Activated CD8-positive, alpha-beta memory T cell treated with anti-CD3 and anti-CD28 coated beads for 1 hour (primary cell): ENCODE measurements at places on chromosomes 6 and 20.

DNA sequence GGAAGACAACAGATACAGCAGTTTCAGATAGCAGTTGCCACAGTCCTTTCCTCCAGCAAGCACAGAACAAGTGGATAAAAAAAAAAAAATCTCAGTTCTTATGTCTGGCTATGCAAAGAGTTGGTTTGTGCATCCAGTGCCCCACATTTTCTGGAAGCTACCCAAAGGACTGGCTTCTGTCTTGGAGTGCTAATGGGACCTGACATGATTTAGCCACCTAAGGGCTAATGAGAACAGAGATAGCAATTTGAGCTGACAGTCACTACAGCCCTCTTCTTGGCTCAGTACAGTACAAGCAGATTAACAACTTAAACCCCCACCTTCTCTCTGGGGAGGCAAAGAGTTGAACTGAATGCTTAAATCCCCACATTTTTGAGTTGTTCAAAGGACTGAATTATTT, 976.8 kb downstream of the TBC1D32 start:
- DNase-seq: no peak

- DNase-seq: no peak
Observed at GRCh38 chr6:142953373-142954273, 8.6 kb upstream of the HIVEP2 start.

GRCh38 chr20:17661121-17661744, 20.8 kb downstream of the RRBP1 start:
- DNase-seq: no peak

DNA sequence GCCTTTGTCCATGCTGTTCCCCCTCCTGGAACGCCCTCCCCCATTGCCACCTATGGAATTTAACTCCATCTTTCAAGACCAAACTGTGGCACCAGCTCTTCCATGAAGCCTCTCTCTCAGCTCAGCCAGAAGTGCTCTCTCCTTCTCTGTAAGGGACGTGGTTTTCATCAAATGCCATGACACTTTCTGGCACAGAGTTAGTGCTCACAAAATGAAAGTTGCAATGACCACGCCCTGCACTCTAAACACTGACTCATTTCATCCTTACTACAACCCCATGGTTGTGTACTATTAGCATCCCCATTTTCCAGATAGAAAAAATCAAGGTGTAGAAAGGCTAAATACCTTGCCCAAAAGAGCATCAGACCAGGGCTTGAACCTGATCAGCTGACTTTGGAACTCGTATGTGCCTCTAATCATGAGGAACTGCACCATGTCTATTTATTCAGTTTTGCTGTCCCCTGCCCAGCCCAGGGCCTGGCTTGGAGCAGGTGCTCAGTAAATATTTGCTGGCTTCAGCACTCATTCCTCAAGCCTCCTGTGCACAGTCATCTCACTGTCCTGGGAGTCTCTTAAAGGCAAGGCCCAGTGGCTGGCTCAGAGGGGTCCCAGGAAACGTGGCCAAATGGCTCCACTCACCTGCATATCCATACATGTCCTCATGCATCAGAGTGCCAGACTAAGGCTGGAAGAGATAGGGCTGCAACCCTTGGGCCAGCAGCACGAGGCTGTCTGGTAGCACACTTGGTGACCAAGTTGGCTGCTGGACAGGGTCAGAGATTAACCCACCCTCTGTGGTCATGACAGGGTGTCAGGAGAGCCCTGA, 77.9 kb downstream of the MRPL14 start:
- DNase-seq: no peak

DNA sequence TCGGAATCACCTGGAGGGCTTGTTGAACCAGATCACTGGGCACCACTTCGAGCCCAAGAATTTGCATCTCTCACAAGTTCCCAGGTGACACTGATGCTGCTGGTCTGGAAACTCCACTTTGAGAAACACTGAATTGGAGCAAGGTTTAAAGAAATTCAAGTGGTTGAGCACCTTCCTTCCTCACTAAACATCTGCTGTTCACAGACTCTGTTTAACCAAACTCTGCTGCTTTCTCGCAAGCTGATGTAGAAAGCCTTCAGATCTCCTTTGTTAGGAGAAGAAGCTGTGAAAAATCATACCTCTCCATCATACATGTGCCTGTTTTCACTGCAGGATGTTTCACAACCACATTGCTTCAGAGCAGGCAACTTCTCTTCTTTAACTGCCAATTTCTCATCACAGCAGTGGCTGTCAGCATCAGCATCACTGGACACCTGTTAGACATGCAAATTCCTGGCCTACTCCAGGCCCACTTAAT, 87.5 kb upstream of the TOP1 start:
- DNase-seq: no peak

DNA sequence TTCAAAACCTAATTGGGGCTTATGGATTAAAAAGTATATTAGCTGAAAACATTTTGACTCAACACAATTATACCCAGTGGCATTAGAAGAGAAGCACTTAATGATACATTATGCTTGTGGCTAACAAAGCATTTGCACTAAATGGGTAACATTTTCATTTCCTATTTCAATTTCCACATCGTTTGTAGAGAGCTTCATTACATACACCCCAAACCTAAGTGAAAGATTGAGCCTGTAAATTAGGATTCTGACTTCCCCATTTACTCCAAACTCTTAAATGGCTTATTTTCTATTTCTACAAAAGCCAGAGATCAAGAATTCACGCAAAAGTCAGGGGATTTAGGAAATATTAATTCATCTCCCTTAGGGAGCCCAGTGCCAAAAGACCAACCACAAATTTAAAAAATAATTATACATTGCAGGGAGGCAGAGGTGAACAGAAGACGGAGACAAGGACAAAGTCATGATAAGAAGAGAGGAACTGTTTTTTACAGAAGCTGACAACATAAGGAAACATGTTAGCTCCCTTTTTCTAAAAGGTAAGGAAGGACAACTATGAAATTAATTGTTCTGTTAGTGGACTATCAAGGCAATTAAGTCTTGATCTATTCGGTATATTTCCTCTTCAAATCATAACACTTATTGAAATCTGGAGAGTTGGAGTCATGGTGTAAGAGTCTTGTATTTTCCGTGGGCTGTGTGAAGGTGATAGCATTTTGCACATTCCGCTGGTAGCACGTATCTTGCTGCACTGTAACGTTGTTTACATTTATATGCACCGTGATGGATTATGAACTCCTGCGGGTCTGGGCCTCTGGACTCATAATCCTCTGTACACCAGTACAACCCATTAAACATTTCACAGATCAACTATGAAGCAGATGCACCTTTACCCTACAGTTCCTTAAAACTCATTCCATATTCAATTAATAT, 24.8 kb upstream of the EZR start:
- no peak for DNase-seq

GRCh38 chr6:35829306-35829705, 24.2 kb downstream of the LHFPL5 start:
- no peak for DNase-seq

DNA sequence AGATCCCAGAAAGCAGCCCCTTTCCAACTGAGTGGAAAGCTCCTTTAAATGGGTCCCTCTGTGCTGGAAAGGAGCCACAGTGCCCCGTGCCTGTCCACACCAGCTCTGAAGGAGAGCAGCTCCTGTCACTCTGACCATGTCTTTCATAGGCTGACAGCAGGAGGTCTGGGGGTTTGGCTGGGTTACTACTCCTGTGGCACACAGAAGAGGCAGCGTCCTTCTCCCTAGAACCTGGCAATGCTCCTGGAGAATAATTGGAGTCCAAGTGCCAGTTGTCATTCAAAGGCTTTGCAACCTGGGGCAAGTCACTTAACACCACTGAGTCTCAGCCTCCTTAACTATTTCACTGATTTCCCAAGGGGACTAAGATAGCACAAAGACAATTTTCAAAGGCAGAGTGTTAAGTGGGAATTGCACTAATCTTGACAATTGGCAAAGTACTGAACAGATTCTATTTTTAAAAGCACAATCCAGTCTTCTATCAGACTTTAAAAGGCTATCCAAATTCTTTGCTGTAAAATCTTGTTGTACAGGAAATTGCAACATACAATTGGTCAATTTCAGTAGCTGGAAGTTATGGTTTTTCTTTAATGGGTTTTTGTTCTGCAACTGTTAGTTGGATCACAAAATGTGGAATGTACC, 457.2 kb downstream of the KIF16B start:
- no peak for DNase-seq

DNA sequence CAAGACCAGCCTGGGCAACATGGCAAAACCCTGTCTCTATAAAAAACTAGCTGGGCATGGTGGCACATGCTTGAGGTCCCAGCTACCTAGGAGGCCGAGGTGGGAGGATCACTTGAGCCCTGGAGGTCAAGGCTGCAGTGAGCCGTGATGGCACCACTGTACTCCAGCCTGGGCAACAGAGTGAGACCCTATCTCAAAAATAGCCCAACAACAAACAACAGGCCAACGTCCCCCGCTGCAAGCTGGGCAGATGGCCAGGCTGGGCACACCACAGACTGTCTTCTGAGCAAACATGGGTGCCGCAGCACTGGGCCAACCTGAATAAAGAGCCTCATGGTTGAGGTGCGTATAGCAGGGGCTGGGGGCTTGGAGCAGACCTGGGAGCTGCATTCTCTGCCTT, 46.6 kb upstream of the SRF start:
- DNase-seq: no peak

GRCh38 chr6:105932440-105932839, 153.7 kb upstream of the PRDM1 start:
- DNase-seq: no peak

- DNase-seq: no peak
Observed at GRCh38 chr6:75109765-75110164, 96.1 kb downstream of the COL12A1 start.

DNA sequence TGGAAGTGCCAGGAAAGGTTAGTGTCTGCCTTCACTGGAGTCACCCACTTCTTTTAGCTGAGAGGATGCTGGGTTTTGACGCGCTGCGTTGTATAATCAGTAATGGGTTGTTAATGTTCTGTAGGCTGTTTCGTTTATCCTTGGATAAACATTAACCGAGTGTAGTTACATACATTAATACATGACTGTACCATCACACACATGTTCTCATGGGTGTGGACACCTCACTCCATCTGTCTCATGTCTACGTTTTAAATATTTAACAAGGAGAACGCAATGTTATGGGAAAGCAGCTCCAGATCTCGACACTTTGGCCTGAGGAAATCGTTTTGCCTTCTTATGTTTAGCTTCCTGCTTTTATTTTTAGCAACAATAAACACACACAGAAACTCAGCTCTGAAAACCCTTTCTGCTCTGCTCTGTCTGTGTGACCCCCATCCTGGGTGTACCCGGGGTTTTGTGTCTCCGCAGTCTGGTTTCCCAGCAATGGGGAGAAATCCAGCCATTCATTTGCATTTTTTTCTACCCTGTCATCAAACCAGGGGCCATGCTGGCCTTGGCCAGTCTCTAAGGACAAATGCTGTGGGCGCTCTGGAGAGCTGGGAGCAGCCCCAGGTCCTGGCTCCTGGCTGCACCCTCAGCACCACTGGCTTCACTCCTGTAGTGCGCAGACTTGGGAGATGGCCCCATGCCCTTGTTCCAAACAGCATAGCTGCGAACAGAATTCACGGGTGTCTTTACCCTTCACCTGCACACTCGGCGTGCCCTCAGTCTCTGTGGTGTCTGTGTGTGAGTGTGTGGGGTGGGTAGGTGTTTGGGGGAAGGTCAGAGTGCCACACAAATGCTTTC, 110.8 kb downstream of the ERMARD start:
- DNase-seq: no peak

DNA sequence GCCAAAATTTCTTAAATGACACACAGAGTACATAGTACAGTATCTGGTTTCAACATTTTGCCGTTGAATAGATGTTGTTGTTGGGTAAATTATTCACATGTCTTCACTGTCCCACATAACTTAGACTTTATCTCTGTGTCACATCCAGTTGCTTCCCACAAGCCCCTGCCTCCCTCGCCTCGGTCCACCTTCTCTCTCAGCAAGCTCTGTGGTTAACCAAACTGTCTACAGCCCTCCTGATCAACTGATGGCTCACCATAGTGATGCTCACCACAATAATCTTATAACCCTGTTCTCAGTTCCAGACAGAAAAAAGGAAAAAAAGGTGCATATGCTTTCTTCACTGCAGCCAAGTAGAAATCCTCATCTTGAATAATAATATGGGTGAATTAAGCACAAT, 23.0 kb downstream of the IL17F start:
- DNase-seq: no peak

- no peak for DNase-seq
Observed at GRCh38 chr6:16503241-16503775, 258.0 kb downstream of the ATXN1 start.

- no peak for DNase-seq
Observed at GRCh38 chr6:56552187-56553130, 90.2 kb downstream of the DST start.

- DNase-seq: peak; percentile 0
Observed at GRCh38 chr6:89117211-89118108, at the start of gene SRSF12. Gene SRSF12 (minus strand): TSS chr6:89118071. CDS start chr6:89117887, 184 bp downstream.
